ENCODE measurements at places on chromosomes 1 and 21.

GRCh38 chr1:46166521-46167462, 8.1 kb upstream of the TSPAN1 start:
- DNase-seq: no peak

GRCh38 chr1:177181280-177181630, 10.5 kb downstream of the BRINP2 start:
- DNase-seq: no peak

- DNase-seq: no peak
These were observed 1.8 kb upstream of the OMA1 start for GRCh38 chr1:58548371-58548770.

DNA sequence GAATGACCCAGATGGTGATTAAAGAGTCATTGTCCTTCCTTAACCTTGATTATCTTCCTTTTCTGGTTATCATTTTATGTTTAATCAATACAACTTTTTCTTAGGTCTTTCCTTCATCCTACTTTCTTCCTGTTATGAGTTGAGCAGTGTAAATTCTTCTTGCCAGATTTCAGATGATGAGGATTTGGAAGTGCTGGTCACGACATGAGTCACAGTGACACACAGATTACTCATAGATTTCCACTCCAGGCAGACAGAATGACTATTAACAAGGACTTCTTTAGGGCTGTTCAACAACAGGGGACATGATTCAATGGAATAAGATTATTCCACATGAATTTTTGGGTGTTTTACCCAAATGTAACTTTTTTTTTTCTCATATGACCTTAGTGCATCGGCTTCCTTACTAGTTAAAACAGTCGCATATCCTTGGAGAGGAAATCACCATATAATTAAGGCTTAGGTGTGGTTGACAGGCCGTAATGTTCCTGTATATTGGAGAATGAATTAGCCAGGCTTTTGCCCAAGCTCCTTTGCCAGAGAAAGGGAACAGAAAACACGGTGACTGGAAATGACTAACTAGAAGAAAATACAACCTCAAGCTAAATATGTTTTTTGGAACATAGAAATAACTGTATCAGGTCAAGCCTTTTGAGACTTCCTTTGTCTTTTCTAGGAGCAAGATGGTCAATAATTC, 44.2 kb downstream of the PRRX1 start:
- no peak for DNase-seq

- no peak for DNase-seq
These were observed 291.2 kb upstream of the RUNX1 start for GRCh38 chr21:35340273-35340672.

DNA sequence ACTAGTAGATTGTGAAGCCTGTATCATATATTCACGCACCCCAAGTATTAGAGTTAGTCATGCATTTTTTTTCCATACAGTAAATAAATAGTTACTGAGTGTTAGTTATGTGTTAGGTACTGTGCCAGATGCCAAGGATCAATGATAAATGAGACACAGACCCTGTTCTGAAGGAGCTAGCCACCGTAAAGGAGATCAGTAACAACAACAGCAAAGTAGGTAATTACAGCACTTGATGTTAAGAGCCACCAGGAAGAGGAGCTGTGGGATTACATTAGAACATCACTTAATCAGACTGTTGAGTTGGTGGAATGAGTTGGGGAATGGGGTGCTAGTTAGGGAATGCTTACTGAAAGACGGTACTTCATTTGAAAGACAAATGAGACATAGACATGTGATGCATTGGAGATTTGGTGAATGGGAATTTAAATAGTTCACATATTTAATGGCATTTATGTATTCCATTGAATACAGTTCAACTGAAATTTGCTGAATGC, 21.0 kb downstream of the PRKAA2 start:
- DNase-seq: no peak

DNA sequence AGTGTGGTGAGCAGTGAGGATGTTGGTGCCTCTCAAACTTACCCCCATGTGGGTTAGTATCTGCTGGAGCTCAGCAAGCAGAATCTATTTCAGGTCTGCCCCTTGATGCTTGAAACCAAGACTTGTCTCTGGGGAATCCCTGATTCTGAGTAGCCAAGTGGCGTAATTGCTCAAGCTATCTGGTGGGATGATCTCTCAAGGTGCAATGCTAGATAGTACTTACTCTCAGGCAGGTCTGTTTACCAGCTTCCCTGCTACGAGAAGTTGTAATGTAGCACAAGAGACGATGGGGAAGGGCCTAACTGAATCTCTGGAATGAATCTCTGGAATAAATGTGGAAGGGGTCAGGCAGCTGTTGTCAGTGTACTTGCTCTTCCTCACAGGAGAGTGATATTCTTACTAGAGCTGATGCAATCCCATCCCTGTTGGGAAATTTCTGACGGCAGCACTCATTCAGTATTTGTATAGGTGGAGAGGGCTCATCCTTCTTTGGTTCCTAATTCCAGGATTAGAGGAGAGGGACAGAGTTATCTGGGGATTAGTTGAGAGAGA, 65.4 kb downstream of the MACF1 start:
- no peak for DNase-seq

- no peak for DNase-seq
These were observed 176.4 kb downstream of the RPS6KC1 start for GRCh38 chr1:213227458-213227857.

GRCh38 chr1:151859891-151860293, 6.4 kb upstream of the THEM5 start:
- no peak for DNase-seq

DNA sequence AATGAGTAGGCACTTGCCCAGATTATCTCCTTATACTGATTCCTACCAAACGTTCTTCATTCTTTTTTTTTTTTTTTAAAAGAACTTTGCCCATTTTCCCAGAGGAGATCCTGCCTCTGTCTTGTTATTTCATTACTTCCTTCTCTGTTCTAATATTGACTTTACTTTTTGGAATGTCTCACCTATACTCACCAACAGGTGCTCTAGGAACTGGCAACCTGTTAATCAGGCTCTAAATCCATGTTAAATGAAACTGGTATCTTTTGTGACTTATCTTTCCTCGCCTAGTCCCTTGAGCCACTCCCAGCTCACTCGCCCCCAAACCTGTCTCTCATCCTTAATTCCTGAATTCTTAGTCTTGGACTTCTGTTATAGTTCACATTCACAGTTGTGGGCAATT, 1.2 kb upstream of the CRCT1 start:
- DNase-seq: no peak

DNA sequence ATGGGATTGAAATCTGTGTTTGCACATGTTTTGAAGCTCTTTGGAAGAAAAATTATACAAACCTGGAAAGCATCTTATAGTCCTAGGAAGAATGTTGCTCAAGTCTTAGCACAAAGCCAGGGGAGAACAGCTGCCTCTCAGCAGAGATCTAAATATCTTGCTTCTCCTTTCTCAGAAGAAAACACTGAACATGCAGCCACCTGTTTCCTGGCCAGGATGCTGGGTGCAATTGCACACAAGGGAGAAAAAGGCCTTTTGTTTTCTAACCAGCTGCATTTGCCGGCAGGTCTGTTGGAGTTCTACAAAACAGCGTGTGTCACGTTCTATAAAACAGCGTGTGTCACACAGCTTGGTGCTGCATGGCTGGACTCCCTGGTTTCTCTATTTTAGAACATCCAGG, 259.6 kb upstream of the PLD5 start:
- peak; percentile 70 for DNase-seq

GRCh38 chr1:198328458-198329032, 171.7 kb downstream of the NEK7 start:
- DNase-seq: no peak

DNA sequence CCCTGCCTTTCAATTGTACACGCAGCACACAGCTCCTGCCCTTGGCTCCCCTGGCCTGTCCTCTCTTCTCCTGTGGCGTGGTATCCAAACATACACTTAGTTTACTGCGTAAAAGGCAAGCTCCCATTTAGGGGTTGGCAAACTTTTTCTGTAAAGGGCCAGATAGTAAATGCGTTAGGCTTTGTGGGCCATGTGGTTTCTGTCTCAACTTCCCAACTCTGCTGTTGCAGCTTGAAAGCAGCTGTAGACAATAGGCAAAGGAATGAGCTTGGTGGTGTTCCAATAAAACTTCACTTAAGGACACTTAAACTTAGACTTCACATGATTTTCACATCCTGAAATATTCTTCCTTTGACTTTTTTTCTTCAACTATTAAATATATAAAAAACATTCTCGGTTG, 63.3 kb downstream of the RHOU start:
- no peak for DNase-seq

DNA sequence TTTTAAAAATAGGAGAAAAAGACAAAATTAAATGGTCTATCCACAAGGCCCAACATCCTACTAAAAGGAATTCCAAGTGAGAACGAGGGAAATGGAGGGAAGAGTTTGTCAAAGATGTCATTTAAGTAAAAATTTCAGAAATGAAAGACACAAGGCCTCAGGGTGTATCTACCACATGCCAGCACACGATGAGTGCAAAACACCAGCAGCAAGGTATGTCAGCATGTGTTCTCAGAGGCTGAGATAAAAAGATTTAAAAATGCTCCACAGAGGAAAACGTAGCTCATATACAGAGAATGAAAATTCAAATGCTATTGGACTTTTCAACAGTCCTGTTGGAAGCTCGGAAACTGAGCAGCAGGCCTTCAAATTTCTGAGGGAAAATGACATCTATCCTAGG, 42.0 kb downstream of the RHOU start:
- no peak for DNase-seq

DNA sequence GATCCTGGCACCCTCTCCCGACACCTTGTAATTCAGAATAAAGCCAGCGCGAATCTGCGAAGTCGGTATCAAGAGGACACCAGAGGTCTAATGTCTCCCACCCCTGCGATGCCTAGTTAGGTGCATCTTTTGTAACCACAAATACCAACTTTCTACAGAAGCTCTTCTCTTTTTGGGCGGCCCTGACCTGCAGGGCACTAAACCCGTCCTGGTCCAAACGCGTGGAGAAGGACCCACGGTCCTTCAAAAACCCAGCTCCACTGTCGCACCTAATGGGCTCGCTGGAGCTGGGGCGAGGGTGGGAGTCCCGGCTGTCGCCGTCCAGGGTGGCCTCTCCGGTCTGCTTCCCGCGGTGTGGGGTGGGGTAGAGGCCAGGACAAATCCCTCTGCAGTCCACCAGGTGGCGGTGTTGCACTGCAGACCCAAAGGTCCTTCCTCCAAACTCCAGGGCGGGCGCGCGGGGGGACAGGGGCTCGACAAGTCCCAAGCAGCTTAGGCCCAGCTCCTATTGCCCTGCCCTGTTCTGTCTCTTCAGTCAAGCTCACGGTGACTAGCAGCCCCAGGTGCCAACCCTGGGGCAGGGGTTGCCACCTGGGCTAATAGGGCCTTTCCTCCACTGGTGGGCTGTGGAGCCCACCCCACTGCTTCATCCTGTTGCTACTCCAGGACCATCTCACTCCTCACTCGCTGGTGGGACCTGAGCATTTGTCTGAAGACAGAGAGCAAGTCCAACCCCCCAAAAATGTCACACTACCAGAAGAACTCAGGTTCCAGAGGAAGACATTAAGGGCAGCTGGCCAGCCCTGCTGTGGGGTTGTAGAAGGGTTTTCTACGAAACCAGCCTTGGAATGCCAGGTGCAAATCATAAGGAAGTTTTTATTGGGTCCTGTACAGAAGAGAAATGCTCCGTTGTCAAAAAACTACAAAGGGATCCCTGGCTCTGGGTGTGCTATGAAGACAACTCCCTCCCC, 2.8 kb downstream of the HES3 start:
- DNase-seq: no peak

- DNase-seq: no peak
These were observed 30.5 kb downstream of the LRRC3 start for GRCh38 chr21:44485796-44486195.

DNA sequence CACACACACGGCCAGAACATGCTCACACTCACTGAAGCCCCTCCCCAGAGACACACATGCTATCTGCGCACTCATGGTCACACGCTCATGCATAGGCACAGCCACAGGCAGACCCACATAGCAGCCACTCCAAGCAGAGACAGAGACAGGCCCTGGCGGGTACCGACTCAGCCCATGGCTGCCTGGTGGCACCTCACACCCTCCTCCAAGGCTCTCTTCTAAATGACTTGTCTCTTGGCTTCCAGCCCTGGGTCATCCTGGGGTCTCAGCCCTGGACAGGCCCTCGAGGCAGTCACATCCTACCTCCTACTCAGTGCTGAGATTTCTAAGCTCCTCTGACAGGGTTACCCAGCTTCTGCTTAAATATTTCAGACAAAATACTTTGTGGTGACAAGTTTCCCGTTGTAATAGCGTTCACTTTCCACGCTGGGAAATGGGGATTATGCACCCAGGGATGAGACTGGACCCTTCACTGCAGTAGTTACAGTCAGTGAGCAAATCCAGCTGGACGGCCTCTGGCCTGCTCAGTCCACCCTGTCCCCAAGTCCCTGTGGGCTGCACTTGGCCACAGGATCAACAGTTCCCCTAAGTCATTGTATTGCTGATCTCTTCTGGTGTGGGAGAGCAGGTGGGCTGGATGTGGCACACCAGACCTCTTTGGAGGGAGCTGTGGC, 2.9 kb upstream of the NFASC start:
- DNase-seq: no peak

DNA sequence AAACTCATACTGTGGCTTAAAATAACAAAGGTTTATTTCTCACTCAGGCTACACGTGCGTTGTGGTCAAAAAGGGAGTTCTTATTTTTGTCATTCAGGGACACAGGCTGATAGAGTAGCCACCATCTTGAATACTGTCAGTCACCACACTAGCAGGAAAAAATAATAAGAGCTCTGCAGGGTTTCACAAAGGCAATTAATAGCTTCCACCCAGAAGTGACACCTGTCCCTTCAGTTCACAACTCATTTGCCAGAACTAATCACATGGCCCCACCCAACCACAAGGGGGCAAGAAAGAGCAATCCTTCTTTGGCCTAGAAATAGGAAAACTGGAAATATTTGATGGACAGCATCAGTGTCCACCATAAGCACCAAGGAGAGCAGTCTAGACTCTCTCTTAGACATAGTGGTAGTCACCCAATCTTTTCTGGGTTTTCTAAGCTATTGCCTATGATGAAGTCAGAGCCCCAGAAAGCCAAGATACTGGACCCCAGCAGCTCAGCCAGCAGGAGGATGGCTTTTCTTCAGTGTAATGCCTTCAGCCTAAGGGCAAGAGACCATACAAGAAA, 8.2 kb downstream of the HAPLN2 start:
- no peak for DNase-seq

DNA sequence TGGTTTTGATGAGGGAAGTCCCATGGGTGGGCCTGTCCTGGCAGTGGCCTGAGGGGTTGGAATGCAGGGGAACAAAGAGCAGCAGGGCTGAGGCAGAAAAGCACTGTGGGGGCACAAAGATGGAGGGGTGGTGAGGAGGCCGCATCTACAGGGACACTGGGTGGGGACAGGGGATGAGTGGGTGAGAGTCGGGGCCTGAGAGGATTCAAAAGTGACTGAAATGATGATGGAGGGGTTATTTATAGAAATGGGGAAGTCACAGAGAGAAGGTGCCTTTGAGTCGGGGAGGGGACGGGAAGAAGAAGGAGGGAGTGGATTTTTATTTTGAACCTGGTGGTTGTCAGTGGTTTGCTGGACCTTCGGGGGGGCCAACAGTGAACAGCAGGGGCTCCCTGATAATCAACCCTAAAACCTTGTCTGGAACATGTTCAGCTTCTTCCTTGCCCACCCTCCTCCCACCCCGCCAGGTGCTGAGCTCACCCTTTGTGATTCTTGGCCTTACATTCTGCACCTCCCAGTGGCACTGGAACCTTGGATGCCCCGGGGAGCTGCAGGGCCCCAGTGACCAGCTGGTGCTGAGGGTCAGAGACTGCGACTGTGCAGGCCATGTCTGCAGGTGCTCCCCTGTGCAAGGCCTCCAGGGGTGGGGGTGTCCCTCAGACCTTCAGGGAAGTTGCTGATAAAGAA, 42.9 kb downstream of the IER5 start:
- no peak for DNase-seq

- no peak for DNase-seq
These were observed 45.0 kb downstream of the ABCD3 start for GRCh38 chr1:94463056-94463764.

Measured in NCI-H2081 treated with DMSO at 0.1 percent for 48 hours (cell line).